ENCODE measurements at places on chromosomes 7 and 10.

DNA sequence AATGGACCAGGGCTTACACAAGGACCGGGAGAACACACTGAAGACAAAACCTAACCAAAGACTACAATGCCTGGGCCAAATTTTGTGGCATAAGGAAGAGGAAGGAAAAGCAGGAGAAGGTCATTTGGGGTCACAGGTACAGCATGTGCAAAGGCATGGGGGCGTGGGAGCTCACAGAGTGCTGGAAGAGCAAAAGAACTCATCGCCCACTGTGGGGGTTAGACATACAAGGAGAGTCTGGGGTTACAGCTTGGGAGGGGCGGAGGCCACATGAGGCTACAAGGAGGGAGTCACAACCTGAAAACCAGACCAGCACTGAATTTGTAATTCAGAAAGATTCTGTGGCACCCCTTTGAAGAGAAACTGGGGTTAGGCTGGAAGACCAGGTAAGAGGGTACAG, 9.7 kb downstream of the PUS7 start:
- DNase-seq = no peak

- DNase-seq = no peak
These were observed 534 bp downstream of the FZD9 start for GRCh38 chr7:73433924-73434700.

DNA sequence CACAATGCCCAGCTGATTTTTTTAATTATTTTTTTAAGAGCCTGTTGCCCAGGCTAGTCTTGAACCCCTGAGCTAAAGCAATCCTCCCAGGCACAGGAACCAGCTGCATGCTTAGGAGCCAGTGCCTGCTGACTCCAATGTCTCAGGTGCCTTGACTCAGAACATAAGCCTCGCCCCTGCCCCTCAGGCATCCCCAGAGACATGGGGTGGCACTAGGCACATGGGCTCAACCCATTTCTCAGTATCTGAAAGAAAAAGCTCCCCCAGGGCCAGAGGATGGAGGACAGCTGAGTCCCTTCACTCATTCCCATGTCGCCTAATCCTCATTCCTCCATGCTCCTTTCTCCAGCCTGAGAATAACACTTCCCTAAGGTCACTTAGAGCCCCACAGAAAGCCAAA, 39.1 kb downstream of the KCNH2 start:
- no peak for DNase-seq

GRCh38 chr7:117045927-117046710, 92.8 kb downstream of the ST7 start:
- DNase-seq = no peak

GRCh38 chr7:90726120-90726519, 130.0 kb downstream of the CDK14 start:
- DNase-seq = peak; percentile 49

DNA sequence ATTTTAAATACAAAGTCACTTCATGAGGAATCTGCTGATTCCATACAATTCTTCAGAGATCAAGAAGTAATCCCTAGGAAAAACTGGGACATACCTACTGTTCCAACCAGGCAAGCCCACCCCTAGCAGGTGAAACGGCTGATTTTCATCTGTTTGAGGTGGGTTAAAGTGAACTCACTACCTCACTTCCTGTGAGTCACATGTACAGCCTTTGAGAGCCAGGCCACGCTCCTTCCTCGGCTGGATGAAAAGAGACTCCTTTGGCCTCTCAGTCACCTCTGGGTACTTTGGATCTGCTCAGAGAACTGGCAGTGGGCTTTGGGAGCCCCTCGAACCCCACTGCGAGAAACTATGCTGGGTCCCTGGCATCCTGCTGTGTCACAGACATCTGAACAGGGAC, 68.2 kb downstream of the CHST15 start:
- DNase-seq = no peak

- DNase-seq = no peak
These were observed 474.1 kb upstream of the ZMIZ1 start for GRCh38 chr10:78594559-78595268.

- no peak for DNase-seq
These were observed 574.3 kb upstream of the GHITM start for GRCh38 chr10:83564889-83565588.

GRCh38 chr7:100167912-100168323, 499 bp downstream of the GAL3ST4 start:
- peak; percentile 23 for DNase-seq

DNA sequence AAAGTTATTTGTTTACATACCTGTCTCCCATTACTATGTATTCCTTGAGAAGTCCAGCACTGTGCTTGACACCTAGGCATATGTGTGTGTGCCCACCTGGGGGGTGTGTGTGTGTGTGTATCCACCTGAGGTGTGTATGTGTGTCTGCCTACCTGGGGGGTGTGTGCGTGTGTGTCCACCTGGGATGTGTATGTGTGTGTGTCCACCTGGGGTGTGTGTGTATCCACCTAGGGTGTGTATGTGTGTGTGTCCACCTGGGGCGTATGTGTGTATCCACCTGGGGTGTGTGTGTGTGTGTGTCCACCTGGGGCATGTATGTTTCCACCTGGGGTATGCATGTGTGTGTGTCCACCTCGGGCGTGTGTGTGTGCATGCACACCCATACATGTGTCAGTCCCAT, 603.5 kb downstream of the PHTF2 start:
- DNase-seq = no peak

GRCh38 chr7:134532180-134532953, 5.0 kb downstream of the AKR1B10 start:
- DNase-seq = no peak

DNA sequence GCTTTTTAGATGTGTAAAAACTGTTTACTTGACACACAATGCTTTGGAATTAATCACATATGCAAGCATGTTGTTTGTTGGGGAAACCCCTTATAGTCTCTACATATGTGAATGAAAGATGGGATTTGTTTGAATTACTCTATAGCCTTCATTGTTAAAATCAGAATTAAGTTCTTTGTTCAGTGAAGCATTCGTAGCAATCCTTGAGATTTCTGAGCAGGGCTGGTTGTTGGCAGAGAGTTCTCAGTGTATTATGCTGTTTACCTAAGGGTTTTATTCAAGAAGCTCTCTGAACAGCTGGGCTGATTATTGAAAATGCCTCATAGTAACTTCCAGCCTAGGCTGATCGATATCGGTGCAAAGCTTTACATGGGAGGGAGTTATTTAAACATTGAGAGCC, 190.9 kb downstream of the VTI1A start:
- no peak for DNase-seq

DNA sequence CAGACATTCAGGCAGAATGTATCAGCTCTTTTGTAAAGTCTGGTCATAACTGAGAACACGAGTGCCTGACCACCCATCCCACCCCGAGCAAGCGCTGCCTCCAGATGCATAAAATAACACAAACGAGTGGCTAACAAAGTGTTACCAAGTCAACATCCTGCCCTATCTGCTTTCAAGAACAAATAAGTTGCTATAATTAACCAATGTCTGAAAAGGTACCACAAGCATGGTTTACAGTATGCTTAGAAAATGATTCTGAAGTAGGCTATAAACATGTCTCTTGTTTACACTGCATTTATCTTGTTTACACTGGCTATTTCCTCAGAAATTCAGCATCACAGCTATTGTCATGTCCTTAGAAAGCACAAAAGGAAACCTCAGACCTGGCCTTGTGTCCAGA, 49.5 kb downstream of the PIK3AP1 start:
- DNase-seq = no peak
